ENCODE measurements at places on chromosomes 11 and 22.

DNA sequence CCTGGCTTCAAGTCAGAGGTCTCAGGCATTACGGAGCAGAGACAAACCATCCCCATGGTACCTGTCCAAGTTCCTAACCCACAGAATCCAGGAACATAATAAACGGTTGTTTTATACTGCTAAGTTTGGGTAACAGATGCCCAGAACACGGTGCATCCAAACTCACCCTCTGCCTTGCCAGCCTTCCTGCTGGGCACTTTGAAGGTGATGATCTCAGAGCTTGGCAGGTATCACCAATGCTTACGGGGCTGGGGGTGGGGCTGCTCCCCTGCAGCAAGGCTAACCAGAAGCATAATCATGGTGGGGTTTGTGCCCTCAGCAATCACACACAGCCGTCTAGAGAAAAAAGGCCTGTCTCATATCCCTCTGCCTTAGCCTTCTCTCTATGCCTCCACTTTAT is 27.1 kb downstream of the DKK3 start:
- no peak for DNase-seq

DNA sequence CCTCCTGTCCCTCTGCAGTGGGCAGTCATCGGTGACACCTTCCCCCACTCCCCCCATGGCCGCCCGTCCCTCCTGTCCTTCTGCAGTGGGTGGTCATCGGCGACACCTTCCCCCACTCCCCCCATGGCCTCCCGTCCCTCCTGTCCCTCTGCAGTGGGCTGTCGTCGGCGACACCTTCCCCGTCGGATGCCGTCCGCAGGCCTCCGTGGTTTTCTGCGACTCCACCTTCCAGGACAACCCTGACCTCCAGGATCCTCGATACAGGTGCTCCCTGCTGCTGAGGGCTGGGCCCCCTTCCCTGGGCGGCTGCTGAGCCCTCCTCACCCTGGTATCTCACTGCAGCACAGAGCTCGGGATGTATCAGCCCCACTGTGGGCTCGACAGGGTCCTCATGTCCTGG is 2.2 kb downstream of the MIOX start:
- no peak for DNase-seq

GRCh38 chr11:110092111-110092514 is 1.1 kb upstream of the ZC3H12C start:
- peak; percentile 34 for DNase-seq

- peak; percentile 56 for DNase-seq
Measured at GRCh38 chr11:116272181-116272789, 500.5 kb downstream of the BUD13 start.

GRCh38 chr11:12066799-12067508 is 43.4 kb upstream of the MICAL2 start:
- peak; percentile 40 for DNase-seq

DNA sequence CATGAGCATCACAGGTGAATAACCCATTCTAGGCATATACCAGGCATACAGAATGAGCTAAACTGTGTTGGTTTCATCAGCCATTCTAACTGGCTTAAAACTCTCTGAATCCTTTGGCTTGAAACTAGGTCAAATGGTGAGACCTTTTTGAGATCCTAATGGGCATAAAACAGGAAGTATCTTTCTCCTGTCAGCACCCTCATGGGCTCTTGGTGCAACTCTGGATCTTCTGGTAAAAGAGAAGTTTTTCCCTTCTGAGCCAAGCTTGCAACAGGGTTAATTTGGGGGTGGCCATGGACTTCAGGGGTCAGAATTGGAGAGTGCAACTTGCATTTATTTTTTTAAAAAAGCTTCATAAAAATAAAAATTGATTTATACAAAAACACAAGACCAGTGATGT is 67.9 kb upstream of the GRAMD1B start:
- no peak for DNase-seq

DNA sequence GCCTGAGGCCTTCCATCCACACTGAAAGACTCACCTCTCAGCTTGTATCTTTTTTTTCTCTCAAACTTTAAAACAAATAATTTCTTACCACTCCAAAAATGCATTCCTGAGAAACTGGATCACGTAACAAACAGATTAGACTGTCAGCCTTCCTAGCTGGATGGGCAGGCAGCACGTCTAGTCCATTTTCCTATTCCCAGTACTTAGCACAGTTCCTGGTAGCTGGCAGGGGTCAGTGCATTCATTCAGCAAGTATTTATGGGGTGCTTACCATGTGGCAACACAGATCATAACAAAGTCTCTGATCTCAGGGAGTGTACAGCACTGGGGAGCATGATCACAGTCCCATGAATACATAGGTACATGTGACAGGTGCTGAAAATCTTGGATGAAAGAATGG is 89.6 kb downstream of the UBASH3B start:
- DNase-seq: no peak

DNA sequence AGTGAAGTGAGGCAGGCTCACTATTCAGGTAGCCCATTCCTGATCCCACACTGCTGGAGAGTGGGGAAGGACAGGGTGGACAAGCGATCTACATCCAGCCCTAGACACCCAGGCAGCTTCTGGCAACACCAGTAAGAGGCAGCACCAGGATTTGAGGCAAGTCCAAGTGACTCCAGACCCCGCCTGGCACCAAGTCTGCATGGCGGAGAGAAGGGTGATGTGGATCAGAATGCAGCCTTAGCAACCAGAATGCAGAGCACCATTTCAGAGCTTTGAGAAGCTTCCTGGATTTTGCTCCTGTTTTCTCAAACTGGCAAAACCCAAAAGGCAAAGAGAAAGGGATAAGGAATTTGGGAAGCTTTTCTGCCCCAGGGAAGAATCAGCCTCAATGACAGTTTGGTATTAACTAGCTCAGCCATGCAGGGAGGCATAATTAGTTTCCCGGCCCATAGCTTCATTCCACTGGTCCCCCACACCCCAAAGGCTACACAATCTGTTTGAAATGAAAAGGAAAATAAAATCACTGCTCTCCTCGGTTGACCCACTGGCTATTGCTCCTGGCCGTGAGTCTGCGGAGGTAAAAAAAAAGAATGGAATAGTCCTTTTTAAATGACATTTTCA is 17.3 kb downstream of the GALNT18 start:
- no peak for DNase-seq

DNA sequence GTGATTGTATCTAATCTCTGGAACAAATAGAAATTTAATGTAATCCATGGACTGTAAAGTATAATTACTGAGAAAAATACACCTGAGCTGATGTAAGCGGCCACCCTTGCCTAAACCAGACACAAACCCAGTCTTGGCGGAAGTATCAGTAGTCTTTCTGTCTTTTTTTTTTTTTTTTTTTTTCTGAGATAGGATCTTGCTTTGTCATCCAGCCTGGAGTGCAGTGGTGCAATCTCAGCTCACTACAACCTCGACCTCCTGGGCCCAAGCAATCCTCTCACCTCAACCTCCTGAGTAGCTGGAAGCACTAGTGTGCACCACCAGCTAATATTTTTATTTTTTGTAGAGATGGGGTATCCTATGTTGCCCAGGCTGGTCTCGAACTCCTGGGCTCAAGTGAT is 5.5 kb upstream of the CXCR5 start:
- no peak for DNase-seq

DNA sequence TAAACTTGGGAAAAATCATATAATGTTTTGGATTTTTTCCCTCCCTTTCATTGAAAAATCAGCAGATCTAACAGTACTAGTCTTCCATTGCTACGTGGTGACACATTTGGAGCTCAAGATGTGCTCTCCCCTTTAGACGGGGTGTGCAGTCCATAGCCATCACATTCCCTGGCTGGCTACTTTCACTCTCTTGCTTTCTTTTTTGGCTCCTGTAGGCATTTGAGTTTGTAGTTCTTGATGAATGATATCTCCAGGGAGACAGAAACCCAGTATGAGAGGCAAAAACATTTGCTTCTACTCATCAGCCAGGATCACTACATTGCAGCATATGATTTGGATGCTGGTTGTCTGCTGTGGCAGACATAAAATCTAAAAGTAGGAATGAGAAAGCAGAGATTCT is 12.1 kb downstream of the CCDC81 start:
- DNase-seq: no peak

DNA sequence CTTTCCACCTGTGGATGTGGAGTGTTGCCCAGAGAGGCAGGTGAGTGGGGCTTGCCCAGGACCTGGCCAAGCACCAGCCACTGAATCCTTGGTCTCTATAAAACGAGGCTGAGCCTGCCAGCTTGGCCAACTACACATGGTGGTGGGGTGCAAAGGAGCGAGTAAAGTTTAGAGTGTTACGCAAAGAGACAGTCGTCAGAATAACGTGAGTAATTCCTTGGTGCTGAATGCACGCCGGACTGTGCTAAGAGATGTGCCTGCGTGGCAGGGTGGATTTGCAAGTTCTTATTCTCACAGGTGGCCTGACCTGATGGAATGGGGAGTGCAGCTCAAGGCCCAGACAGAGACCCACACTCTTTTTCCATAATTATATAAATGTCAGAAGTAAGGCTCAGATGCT is 88.6 kb upstream of the B3GAT1 start:
- no peak for DNase-seq

DNA sequence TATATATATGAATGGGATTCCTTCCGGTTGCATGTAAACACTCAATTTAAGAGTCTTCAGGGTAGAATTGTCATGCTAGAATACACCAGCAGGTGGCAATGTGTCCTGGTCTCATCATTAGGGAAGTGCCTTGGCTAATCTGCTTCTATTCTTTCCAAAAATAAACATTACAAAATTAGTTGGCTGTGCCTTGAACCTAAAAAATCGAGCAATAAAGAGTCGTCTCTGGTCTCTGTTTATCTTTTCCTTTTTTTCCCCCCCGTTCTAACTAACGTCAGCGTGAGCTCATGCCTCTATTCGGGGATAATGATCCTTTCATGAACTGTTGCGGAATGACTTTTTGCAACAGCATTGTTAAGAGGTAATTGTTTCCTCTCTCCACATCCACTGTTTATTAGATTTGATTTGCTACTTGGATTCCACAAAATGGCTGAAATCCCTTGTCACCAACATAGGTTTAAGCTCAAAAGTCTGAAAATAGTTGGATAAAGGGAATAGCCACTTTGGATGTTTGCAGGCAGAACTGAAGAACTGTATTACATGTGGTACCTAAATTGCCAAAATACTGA is 1.2 kb upstream of the ARHGEF12 start:
- DNase-seq: peak; percentile 79

GRCh38 chr22:39150848-39151215 is 1.6 kb downstream of the CBX7 start:
- no peak for DNase-seq

- DNase-seq: no peak
Measured at GRCh38 chr11:101254037-101254436, 124.4 kb upstream of the PGR start.

GRCh38 chr11:69981119-69981784 is 96.9 kb upstream of the ANO1 start:
- no peak for DNase-seq

GRCh38 chr22:48301421-48301820 is 1526.3 kb downstream of the BRD1 start:
- no peak for DNase-seq

- DNase-seq: peak; percentile 90
Measured at GRCh38 chr11:70191495-70192140, 11.5 kb upstream of the FADD start.

DNA sequence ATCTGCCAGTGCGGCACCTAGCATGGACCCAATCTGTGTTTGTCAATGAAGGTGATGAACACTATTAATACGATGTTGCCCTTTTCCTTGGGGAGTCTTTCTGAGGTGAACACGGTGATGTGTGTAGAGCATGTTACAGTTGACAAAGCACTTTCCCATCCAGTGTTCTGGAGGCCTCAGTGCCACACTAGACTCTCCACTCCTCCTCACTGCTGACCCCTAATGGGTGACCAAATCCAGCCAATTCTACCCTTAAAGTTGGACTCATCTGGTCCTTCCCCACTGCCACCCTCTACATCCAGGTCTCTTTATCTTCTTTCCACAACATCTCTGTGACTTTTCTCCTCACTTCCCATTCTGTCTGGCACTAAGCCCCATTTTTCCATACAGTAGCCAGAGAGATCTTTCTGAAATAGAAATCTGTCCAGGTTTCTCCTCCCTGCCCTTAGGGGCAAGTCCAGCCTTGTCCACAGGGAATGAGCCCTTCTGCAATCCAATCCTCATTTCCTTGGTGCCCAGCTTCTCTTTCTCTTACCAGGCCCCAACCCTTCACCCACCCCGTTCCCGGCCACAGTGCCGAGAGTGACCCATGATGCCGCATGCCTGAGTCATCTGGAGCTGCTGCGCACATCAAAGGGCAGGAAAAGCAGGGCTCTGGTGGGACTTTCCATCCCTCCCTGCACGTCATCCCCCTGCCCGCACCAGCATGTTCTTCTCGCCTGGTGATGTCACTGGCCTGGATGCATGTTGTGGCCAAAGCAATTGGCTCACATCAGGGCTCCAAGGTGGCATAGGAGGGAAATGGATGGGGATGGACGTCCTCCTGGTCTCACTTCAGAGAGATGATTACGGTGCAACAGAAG is 64.2 kb downstream of the RASSF10 start:
- no peak for DNase-seq

GRCh38 chr11:107018219-107018901 is at the start of gene GUCY1A2:
GUCY1A2 (minus strand) TSS chr11:107018476; CDS start chr11:107018055, 421 bp downstream.
- DNase-seq: peak; percentile 53

DNA sequence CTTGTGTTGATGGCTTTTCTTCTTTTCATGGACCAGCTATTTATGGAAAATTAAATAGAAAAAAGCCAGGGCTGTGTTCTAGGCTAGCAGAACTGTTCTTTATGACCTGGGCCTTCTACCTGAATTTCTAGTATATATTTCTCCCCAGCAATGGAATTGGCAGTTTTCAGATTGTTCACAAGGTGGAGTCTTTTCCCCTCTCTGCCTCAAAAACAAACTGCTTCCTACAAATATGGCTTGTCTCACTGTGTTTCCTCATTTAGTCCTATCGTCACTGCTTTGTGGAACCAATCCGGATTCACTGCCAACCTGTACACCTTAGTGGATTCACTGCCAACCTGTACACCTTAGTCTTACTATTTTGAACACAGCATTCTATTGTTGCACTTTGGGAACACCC is 5.0 kb upstream of the APOL5 start:
- DNase-seq: no peak

DNA sequence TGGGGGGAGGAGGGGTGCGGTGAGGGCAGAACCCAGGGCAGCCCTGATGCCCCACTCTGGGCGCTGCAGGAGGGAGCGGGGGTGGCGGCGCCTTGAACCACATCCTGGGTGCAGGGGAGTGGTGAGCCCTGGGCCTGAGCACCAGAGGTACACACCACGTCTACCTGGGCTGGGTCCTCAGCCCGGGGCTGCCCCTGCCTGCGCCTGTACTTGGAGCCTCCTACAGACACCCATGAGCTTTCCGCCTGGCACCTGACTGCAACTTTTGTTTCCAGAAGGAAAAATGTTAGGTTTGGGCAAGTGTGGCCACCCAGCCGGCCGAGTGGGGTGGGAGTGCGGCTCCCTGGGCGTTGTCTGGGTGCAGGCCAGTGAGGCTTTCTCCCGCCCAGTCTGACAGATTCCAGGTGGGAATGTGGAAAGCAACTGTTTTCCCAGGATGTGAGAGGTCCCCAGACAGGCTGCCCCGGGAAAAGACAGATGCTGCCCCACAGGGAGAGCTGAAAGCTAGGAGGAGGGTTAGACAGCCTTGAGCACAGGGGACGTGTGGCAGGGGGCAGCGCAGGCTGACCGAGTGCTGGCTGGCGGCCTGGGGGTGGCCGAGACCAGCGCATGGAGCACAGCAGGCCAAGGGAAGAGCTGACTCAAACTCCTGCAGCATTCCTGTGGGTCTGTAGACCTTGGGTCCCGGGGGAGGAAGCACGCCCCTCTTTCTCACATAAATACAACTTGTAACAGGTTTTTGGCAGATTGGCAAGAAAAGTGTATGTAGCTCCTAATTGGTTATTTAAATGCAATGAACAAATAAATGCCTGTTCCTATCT is 44.1 kb downstream of the GNB1L start:
- DNase-seq: no peak

Measured in GM23338 (cell line).